ENCODE measurements at places on chromosomes 5 and 9.

GRCh38 chr5:1139331-1140170, 27.7 kb upstream of the SLC12A7 start:
- no peak for DNase-seq

GRCh38 chr5:88873447-88873846, 9.5 kb downstream of the MEF2C start:
- no peak for DNase-seq

DNA sequence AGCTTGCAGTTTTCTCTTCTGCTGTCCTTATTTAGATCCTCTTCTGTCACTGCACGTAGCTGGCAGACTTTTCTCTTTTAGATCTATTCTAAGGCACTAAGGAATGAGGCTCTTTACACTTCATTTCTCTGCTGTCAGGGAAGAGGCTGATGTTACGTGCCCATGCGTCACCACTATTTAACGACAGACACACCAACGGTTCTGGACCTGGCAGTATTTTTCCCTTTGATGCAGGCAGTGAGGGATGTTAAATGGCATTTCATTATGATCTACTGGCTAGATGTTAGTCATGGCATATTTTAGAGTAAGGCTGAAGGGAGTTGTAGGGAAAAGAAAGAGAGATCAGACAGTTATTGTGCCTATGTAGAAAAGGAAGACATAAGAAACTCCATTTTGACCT, 8.2 kb upstream of the CRHBP start:
- DNase-seq, result no peak

DNA sequence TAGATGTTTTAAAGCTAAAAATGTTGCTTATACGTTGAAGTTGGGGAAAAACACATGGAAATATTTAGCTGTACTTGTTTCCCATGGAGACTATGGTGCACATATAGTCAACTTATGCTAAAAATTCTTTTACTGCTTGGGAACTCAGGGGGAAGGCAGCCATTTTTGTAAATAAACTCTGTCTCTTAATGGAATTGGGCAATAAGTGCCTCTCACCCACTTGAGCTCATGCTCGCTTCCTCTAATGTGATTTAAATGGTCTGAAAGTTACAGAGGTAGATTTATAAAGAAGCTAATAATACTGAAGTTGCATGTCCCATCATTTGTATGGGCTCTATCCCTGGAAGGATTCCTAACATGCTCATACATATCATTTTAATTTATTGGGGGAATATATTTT, 523.8 kb downstream of the RASEF start:
- no peak for DNase-seq

DNA sequence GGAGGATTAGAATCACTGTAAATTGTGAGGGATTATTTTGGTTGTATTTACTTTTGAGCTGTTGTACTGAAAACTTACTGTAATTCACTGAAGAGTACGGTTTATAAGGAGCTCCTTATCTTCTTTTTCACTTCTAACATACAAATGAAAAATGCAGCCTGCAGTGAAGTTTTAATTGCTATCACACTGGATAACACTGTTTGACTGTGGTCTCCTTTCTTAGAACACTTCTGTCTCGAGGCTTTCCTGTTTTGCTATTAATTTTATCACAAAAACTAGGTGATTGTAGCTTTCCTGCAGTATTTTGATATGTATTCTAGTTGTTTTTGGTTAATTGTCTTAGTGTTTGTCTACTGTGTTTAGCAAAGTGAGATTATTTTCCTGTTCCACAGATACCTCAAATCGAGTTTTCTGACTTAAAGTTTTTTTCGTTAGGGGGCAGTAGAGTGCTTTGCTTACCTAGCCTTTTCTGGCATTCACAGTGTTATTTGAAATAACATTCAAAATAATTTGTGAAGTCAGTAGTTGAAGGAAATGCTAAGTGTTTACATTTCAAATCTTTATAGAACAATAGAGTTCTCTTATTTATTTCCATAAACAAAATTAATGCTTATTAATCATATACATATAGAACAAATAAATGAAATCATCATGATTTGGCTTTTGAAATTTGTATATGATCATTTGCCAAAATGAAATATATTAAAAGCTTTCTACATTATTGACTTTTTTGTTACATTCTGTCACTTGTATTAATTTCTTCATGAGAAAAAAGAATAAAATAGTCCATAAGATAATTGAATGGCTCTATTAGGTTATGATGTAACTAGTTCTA, 52.9 kb downstream of the COMMD10 start:
- DNase-seq, result no peak

DNA sequence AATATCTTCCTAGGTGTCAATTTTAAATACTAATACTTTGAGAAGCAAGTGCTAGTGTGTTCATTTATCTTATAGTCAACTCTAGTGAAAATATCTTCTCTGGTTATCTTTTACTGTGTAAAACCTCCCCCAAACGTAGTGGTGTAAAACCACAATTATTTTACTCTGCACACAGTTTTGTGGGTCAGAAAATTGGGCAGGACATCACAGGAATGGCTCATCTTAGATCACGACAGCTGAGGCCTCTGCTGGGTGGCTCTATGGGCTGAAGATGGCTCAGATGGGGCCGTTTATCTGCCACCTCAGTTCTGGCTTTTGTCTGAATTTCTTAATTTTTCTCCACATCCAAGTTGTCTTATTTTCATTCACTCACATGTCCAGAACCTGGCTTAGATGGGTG, 457.2 kb upstream of the ACTBL2 start:
- no peak for DNase-seq

GRCh38 chr5:65830856-65831255, 95.5 kb upstream of the ERBIN start:
- no peak for DNase-seq

DNA sequence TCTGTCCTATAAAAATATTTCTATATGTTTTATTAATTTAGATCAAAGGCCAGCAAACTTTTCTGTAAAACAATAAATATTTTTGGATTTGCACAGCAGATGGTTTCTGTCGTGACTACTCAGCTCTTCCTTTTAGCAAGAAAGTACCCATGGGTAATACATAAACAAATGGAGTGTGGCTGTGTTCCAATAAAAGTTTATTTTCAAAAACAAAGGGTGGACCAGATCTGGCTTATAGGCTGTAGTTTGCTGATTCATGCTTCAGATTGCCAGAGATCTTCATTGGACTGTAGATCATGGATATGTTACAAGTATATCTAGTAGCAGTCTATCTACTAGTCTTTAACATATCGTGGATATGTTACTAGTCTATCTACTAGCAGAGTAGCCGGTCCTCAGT, 590.5 kb downstream of the CSNK1G3 start:
- DNase-seq, result no peak

DNA sequence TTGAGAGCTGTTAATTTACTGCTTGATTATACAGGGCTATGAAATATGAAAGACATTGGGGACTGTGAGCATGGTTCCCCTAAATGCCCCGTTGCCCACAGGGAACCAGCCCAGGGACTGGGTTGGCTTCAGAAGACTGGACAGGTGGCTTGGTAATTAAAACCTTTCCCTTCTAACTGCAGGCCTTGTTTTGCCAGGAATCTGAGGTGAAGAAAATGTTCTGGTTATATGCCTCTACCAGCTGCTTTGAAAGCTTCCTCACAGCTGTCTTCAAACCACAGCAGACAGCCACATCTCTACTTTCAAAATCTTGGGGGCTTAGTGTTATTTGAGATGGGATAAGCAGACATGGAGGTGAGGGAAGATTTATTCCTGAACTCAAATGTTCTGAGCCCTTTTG, 153.3 kb upstream of the SPRY4 start:
- no peak for DNase-seq

DNA sequence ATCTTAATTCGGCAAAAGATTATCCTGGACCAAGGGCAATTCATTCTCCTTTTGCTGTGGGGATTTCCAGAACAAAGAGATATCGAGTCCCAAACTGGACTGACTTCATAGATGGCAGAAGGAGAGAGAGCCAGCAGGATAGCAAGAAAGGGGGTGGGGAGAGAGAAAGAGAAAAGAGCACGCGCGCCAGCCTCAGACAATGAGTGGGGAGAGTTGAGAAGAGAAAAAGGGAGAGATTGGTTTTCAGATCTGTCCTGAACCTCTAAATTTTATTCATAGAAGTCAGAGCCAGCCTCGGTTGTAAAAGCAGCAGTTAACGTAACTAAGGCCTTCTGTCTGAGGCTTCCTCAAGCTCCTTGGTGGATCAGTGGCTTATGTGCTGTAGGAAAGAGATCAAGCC, 55.3 kb upstream of the ALDH1B1 start:
- DNase-seq, result no peak

DNA sequence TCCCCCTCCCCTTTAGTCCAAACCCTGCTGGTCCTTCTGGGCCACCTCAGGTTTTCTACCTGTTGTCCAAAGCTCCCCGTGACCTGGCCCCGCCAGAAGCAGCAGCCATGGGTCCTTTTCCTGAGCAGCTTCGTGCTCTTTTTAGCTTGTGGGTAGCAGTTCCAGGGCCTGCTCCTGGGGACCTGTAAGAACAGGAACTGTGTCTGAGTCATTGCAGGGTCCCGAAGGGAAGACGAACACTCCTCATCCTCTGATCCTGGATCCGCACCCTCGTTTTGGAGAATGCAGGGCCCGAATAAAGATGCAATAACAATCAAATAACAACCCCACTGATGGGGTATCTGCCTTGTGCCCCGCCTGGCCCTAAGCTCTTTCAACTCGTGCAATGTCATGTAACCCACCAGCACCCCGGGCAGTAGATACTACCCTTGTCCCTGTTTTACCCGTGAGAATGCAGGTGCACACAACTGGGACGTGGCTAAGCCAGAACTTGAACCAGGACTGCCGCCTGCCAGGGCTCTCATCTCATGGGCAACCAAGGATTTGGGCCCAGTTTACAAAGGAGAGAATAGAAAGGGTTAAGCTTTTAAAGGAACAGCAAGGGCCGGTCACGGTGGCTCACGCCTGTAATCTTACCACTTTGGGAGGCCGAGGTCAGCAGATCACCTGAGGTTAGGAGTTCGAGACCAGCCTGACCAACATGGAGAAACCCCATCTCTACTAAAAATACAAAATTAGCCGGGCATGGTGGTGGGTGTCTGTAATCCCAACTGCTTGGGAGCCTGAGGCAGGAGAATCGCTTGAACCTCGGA, 33.2 kb downstream of the NEK6 start:
- DNase-seq, result no peak

- no peak for DNase-seq
These were observed 2.1 kb upstream of the BASP1 start for GRCh38 chr5:17215361-17215760.

DNA sequence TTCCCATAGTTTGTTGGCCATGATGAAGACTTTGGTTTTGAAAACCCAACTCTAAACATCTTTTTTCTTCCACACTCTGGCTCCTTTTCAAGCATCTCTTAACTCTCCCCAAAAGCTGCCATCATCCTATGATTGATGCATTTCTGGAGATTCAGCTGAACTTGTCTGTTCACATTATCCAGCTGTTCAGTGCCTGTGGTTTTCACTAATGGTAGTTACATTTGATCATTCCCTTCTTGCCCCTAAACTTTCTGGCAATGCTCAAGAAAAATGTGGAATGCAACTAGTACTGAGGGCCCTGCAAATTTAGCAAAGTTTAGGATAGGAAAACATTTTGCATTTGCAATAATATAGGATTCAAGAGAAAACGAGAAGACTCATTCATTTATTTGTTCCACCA, 267.5 kb downstream of the ENC1 start:
- no peak for DNase-seq

DNA sequence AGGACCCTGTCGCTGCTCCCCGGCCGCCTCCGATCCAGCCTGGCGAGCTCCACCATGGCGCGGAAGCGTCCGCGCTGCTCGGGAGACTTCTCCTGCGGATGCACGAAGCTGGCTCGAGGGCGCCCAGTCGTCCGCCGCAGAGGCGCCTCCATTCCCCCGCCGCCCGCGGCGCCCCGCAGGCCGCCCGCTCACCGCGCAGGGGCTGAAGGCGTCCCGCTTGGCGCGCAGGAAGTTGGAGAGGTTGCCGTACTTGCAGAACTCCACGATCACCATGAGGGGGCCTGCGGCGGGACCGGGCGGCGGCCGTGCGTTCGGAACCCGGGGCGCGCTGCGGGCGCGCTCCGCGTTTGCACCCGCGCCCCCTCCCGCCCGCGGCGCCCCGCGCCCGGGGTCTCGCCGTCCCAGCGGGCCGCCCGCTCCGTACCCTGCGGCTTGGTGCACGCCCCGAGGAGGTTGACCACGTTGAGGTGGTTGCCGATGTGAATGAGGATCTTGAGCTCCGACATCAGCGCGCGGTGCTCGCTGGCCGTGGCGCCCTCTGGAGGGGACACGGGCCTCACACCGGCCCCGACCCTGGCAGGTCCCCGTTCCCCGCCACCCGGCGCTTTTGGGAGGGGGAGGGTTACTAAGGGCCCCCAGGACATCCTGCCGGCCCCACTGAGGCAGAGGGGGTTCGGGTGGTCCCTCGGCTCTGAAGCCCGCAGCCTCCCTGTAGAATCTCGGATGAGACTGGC, 27.7 kb upstream of the SCGB3A1 start:
- DNase-seq, result no peak

GRCh38 chr5:8865686-8866374, 680.0 kb downstream of the SEMA5A start:
- no peak for DNase-seq

DNA sequence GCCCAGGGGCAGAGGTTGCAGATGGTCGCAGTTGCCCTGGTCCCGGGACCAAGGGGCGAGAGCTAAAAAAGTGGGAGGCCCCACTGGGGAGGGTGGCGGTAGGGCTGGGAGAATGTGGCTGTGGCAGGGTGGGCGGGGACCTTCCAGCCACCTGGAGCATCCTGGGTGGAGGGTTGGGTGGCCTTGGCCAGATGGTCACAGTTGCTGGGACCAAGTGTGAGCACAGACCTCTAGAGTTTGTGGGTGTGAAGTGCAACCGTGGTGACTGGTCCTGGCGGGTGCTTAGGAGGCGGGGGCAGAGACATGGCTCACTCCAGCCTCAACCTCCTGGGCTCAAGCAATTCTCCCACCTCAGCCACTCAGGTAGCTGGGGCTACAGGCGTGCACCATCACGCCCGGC, 5.7 kb upstream of the TRAF2 start:
- no peak for DNase-seq

- no peak for DNase-seq
These were observed 966.0 kb upstream of the COX7C start for GRCh38 chr5:85651731-85652130.

DNA sequence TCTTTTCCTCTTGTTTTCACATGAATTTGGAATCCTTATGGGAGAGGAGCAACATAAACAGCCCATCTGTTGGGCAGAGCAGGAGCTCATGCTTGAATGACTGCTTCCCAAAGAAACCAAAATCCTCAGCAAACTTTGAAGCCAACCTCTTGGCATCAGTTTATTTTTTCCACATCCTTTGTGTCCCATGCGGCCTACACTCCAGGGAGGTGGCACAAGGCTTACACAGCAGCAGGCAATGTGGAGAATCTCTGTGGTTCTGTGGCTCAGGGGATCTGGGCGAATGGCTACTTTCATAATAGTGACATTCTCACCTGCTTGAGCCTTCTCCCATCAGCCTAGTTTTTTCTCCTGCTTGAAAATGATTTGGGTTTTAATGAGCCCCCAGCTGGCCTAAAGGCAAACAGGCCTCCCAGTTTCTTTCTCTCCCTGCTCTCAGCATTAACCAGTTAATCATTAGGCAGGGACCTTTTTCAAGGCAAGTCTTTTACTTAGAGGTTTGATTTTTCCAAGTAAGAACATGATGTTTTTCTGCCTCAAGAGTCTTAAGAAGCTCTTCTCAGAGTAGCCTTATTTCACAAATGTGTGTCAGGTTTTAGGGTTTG, 370.3 kb downstream of the ARHGEF28 start:
- DNase-seq, result no peak
